ENCODE measurements at places on chromosomes 13 and 19.

- no peak for DNase-seq
Measured at GRCh38 chr19:39940221-39940833, 5.9 kb upstream of the FCGBP start.

GRCh38 chr13:43389983-43390382 lies 366.6 kb downstream of the DNAJC15 start:
- DNase-seq: no peak

- DNase-seq: no peak
Measured at GRCh38 chr13:113455384-113455783, 2.1 kb upstream of the ADPRHL1 start.

DNA sequence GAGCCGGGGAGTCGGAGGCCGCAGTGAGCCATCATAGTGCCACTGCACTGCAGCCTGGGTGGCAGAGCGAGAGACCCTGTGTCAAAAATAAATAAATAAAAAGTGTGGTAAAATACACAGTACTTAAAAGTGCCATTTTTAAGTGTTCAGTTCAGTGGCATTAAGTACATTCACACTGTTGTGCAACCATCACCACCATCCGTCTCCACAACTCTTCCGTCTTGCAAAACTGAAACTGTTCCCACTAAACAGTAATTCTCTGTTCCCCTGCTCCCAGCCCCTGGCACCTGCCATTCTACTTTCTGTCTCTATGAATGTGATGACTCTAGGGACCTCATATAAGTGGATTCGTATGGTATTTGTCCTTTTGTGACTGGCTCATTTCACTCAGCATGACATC lies 13.3 kb downstream of the SLC25A42 start:
- DNase-seq: no peak

- no peak for DNase-seq
Measured at GRCh38 chr13:28049215-28049614, 51.2 kb downstream of the FLT3 start.

- no peak for DNase-seq
Measured at GRCh38 chr13:34176633-34177032, 358.7 kb downstream of the RFC3 start.

DNA sequence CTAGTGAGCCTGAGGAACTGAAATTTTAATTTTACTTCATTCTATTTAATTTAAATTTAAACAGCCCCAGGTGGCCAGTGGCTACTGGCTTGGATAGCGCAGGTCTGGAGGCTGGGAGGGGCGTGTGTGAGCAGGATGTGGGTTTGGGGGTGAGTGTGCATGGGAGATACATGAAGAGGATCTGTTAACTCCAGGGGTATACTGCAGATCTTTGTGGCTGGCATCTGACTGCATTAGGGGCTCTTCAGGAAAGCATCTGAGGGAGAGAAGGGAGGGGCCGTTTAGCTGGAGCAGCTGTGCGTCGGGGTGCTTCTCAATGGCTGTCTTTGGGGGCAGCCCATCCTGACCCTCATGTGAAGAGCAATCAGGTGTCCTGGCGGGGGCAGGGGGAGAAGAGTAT lies 6.8 kb downstream of the SHANK1 start:
- DNase-seq: no peak

GRCh38 chr19:54107876-54108490 lies 5.3 kb downstream of the NDUFA3 start:
- DNase-seq: no peak

GRCh38 chr19:33392341-33393285 lies 19.1 kb downstream of the CEBPG start:
- DNase-seq: no peak

DNA sequence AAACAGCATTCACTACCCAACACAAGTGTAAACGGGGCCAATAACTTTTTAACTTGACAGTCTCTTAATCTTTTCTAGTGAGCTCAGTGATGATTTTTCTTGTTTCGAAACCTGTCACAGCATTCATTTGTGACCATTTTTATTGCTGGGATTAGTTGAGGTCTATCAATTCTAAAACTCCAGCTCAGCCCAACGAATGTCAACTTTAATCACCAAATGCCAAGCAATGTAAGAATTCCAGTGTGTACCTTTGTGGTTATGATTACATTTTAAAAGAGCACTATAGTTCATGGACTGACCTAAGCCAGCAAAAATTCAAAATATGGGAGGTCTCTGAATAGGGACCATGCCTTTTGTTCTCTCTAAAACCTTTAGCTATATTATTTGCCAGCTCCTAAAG lies 694.3 kb upstream of the SGCG start:
- DNase-seq: no peak

- no peak for DNase-seq
Measured at GRCh38 chr19:30028992-30029343, 86.9 kb downstream of the URI1 start.

GRCh38 chr13:33452873-33453517 lies 167.4 kb upstream of the STARD13 start:
- no peak for DNase-seq

- DNase-seq: no peak
Measured at GRCh38 chr19:33429891-33430673, 56.6 kb downstream of the CEBPG start.

DNA sequence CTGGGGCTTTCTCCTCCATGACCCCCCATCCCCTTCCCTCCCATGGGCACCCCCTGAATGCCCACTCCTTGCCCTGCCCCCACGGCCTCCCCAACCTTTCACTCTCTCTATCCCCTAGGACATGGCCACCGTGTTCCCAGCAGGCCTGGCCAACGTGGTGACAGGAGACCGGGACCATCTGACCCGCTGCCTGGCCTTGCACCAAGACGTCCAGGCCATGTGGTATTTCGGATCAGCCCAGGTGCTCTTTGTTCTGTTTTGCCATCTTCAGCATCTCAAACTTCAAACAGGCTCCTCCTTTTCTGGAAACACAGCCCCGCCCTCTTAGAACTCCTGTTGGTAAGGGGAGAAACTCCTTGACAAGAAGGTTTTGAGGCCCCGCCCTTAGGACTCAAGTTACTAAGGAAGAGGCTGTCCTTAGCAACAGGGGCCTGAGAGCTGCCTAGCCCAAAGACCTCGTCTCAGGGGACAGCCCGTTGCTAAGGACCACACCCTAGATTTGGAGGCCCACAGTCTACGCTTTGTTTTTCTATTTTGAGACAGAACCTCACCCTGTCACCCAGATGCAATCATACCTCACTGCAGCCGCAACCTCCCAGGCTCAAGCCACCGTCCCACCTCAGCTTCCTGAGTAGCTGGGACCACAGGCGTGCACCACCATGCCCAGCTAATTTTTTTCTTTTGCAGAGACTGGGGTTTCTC lies 5.1 kb upstream of the FLT3LG start:
- no peak for DNase-seq

- no peak for DNase-seq
Measured at GRCh38 chr13:73262862-73263627, 204.2 kb downstream of the KLF5 start.

- no peak for DNase-seq
Measured at GRCh38 chr19:14116918-14117578, 514 bp downstream of the PRKACA start.

DNA sequence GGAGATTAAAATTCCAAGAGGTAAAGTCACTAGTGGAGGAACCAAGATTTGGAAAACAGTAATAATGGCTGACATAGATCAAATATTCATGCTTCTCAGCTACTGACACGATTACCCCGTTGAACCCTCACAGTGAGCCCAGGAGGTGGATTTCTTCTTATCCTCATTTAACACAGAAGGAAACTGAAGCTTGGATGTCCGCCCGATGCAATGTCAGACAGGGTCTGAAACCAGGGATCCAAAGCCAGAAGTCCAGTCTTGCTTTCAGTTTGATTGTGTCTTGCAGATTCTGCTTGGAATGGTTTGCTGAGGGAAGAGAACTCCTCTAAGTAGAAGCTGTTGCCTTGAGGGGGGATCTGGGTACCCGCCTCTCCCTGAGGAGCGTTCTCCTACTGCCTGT lies 404.7 kb downstream of the KCNRG start:
- no peak for DNase-seq

DNA sequence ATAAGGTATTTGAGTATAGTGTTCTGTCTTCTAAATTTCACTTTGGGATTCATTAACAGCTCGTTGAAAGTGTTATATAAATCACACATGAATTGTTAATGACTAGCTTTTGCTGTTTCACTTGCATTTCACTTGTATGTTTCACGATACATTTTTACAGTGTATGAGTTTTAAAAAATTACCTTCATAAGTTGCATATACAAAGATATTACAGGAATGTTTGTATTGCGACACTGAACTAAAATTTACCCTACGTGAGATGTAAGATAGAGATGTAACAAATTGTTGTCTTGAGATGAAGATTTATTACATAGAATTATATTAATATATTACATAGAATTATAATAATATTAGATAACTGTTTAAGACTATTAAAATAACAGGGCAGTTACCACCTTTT lies 1.5 kb downstream of the CDC16 start:
- DNase-seq: no peak

DNA sequence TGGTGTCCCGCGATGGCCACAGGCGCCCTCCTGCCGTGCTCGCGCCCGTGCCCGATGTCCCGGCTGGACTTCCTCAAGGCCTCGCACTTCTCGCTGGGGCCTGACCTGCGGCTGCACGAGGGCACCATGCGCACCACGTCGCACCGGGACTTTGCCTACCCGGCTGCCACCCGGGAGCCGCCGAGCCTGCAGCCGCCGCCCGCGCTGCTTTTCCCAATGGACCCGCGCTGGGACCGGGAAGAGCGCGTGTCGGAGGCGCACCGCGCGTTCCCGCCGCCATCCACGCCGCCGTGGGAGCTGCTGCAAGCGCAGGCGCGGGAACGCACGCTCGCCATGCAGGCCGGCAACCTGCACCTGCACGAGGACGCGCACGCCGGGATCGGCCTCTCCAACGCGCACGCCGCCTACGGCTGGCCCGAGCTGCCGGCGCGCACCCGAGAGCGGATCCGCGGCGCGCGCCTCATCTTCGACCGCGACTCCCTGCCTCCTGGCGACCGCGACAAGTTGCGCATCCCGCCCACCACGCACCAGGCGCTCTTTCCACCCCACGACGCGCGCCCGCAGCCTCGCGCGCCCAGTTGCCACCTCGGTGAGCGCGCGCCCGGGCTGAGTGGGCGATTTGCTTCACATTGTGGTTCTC lies 12.1 kb upstream of the PEX11G start:
- DNase-seq: no peak

DNA sequence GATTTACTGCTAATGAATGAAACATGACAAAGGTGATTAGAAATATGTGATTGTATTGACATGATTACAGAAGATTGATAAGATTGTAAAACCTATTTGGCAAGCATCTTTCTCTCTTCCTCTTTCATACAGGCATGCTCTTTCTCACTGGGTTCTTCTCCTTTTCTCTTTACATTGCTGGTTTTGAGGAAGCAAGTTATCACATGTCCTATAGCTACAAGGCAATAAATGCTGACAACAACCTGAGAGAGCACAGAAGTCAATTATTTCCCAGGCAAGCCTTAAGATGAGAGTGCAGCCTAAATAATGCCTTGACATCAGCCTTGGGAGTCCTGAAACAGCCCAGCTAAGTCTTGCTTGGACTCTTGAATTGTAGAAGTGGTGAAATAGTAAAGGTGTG lies 875.0 kb downstream of the SLITRK1 start:
- no peak for DNase-seq

DNA sequence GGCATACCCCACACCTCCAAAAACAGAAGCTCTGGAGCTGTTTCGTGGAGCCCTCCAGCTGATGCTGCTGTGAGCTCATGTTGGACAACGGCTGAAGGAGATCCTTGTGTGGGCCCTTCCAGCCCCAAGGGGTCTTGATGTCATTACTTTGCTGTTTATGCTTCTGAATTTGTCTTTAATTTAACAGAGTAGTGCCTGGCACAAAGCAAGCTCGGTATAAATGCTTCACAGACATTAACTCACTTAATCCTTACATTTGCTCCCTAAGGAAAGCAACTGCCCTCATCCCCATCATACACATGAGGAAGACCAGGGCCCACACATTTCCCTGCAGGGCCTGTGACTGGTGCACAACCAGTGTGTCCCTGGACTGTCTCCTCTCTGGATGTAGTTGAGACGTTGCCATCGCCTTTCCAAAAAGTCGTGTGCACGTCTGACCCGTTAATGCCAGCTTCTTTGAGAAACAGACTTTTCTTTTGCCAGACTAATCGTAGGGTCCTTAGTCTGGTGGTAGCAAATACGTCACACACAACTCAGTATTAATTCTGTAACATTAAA lies 7.6 kb downstream of the COL4A1 start:
- DNase-seq: no peak
